Stimulated activated CD4-positive, alpha-beta T cell treated with anti-CD3 and anti-CD28 coated beads, Interleukin-1b, Interleukin-23, amount 100 ng/mL, for 24 hours (primary cell): ENCODE measurements at places on chromosomes 3 and 15.

DNA sequence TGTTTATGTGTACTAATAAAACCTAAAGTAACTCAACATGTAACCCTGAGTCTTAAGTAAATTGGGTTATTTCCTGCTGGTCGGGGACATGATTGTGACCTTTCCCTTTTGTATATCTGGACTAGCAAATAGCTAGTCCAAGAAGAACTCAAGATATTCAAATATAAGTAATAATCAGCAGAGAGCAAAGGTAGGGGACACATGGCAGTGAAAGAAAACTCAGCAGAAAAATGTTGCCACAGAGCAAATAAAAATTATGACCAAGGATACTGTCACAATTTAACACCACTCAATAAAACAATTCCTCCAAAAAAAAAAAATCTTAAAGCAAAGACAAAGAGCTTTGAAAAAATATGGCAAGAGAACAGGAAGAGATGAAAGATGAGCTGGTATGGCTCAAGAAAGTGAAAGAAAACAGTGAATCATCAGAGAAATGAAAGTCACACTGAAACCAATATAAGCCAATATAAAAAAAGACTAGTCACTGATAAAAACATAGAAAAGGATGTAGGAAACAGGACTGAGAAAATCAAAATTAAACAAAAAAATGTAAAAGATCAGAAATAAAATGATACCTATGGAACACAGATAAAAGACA lies 43.4 kb downstream of the HLTF start:
- no peak for DNase-seq

DNA sequence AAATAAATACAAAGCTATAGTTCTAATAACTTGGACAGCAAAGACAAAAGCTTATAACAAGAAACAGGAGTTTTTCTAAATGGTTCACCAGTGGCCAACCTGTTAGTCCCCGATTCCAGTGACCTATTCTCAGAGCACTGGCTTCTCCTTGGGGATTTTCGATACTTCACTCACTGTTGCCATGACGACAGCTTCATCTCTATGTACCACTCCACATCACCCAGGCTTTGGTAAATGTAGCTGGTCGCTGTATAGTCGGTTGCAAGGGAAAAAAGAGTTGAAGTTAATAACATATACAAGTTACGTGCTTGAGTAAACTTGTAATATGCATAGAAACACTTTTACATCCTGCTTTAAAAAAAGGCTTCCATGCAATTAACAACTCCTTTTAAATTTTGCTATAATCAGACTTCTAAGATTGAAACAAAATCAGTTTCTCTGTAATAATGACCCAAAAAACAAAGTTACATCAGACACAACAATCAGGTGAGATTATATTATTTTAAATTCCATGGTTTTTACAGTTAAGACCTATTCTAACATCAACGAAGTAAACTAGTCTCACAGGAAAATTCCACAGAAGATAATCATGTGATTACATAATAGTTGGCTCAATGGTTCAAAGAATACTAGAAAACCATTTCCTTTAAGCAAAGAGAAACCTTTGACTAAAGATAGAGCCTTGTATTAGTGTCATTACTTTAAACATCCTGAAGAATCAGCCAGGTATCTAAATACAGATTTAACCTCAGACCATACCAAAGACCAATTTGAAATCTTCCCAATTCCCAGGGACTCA lies 2.9 kb downstream of the CCNL1 start:
- DNase-seq: no peak

GRCh38 chr15:67807141-67807540 lies 18.2 kb upstream of the SKOR1 start:
- DNase-seq: no peak

DNA sequence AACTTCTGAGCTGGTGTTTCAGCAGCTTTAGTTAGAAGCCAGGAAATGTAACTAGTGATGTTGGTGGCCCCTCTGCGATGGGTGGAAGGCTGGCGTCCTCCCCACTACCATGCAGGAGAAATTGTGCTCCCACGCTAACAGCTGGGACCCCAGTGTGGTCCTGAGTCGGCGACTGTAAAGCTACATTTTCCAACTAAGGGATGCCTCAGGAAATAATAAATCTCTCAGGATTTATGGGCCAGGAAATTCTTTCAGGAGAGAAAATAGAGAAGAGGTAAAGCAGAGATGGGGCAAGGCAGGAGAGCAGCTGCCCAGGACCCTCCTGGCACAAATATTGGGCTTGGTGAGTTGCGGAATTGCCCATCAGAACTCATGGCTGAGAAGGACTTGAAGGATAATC lies 186.9 kb downstream of the OPA1 start:
- DNase-seq: no peak

DNA sequence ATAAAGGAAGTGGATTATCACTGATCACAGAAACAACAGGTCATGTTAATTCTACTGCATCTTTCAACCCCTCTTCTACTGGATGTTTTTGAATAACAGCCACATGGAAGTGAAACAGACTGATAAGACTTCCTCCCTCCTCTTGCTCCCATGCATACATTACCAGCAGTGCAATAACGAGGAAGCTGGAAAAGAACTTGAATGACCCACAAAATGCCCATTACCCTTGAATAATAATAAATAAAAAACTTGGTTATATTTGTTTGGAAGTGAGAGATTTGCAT lies 51.6 kb downstream of the RARB start:
- no peak for DNase-seq

GRCh38 chr3:57164657-57165573 lies at the start of gene IL17RD:
Gene IL17RD (minus strand): TSS chr3:57165353. CDS start chr3:57165286, 67 bp downstream.
- peak; percentile 52 for DNase-seq

GRCh38 chr3:65676580-65676979 lies 362.1 kb downstream of the MAGI1 start:
- no peak for DNase-seq

DNA sequence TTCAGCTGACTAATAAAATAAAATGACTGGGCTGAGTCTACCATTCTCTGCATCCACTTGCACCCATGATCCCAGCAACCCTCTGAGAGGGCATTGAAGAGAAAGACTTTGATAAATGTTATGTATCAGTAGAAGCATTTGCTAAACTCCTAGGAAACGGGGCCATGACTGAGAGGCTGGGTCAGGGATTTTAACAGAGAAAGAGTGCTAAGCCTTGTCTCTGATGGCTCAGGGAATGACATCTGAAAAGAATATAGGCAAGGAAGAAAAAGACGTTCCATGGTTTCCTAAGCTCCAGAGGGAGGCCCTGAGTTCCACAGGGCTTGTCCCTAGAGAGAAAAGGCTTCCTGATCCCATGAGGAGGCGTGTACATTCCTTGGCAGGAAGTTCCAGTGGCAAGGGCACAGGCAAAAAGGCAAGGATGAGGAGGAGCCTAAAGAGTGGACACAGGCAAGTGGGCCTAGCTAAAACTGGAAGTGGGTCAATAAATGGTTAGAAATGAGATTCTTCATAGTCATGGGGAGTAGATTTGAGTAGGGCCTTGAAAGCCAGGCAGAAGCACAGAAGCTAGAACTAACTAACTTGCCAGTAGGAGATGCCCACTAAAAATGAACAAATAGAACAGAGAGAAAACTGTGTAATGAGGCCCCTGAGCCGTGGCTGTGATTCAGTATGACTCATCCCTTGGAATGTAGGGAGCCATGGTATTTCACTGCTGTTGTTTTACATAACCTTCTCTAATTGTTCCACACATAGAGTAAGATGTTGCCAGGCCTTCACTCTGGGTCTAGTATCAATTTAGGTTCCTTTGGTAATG lies 44.9 kb upstream of the MANF start:
- no peak for DNase-seq

DNA sequence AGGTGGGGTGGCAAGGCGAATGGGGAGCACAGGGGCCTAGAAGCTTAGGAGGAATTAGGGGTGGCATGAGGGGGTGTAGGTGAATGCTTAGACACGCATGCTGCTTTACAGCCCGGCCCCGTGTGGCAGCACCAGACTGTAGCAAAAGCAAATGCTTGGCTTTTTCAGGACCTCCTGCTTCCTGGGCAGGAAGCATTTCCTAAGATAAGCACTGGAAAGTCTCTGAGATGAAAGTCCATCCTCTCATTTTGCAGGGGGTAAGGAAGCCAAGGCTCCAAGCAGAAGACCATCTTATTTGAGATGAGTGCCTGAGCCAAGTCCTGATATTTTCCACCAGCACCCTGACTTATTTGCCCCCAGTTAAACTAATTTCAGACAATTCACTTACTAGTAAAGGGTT lies 12.9 kb downstream of the SSUH2 start:
- DNase-seq: no peak
